ENCODE measurements at places on chromosomes 3 and 15.

GRCh38 chr3:178833695-178834094 is 237.9 kb downstream of the ZMAT3 start:
- no peaks in the 10 kb centered on the region for H3K4me1 ChIP-seq
- DNase-seq, result no peak
- H3K36me3 ChIP-seq, result no peaks in the 10 kb centered on the region
- H3K27ac ChIP-seq, result no peak overlapping the region
- no peak overlapping the region for H3K4me3 ChIP-seq

GRCh38 chr3:157094751-157095480 is 65.0 kb downstream of the CCNL1 start:
- DNase-seq, result no peak
- no peak overlapping the region for H3K4me3 ChIP-seq
- H3K27ac ChIP-seq, result no peak overlapping the region
- H3K36me3 ChIP-seq, result no peaks in the 10 kb centered on the region
- H3K27me3 ChIP-seq, result no peaks in the 10 kb centered on the region

DNA sequence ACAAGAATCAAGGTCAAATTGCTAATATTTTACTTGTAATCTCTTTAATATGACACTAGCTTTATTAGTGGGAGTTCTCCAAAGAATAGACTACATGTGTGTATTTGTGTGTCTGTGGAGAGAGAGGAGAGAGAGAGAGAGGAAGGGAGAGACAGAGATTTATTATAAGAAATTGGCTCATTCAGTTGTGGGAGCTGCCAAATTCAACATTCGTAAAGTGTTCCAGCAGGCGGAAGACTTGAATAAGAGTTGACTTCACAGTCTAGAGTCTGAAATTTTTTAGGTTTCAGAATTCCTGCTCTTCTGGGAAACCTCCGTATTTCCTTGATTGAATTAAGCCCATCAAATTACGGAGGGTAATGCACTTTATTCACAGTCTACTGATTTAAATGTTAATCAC is 4.7 kb upstream of the CLDN1 start:
- no peaks in the 10 kb centered on the region for H3K36me3 ChIP-seq
- peaks cover 4% of the 10 kb centered on the region for H3K4me1 ChIP-seq
- no peak overlapping the region for H3K4me3 ChIP-seq
- H3K27me3 ChIP-seq, result peaks cover 6% of the 10 kb centered on the region

GRCh38 chr3:36486009-36486795 is 105.9 kb downstream of the STAC start:
- no peak overlapping the region for H3K4me3 ChIP-seq
- DNase-seq, result no peak
- no peak overlapping the region for H3K27ac ChIP-seq

DNA sequence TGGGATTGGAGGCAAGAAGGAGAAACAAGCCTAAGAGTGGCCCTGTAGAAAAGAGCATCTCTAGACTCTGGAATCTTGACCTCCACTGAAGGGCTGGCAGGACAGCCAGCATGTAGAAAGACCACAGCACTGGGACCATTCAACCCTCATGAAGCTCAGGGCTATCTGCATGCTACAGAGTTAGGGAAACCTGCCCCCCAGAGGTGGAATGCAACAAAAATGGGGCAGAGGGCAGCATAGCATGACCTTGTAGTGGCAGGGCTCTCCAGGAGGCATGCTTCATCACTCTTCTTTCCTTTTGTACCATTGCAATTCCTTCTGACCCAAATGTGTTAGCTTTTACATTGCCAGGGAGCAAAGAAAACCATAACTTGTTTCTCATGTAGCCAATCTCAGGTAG is 445.4 kb downstream of the EPHB1 start:
- H3K4me3 ChIP-seq, result no peak overlapping the region
- no peak for DNase-seq
- no peak overlapping the region for H3K27ac ChIP-seq

- no peaks in the 10 kb centered on the region for H3K4me1 ChIP-seq
- H3K36me3 ChIP-seq, result no peaks in the 10 kb centered on the region
- H3K4me3 ChIP-seq, result no peak overlapping the region
- no peak overlapping the region for H3K27ac ChIP-seq
- H3K27me3 ChIP-seq, result no peaks in the 10 kb centered on the region
These were observed 556.2 kb upstream of the CBLB start for GRCh38 chr3:106425026-106425425.

DNA sequence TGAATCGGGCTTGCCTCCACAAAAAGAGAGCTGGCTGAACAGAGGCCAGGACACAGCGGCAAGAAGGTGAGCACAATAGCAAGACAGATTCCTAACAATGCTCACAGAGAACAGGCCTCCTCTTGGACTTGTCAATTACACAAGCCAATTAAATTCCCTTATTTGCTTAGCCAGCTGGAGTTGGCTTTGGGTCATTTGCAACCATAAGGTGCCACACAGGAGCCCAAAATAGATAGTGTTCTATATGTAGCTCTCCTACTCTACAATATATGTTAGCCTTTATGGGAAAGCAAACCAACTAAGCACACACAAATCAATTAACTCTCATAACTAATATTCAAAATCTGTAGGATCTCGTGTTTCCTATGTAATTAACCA is 335.6 kb downstream of the FOXP1 start:
- no peaks in the 10 kb centered on the region for H3K4me1 ChIP-seq
- no peak overlapping the region for H3K4me3 ChIP-seq

GRCh38 chr15:45276831-45277230 is 24.8 kb downstream of the SLC28A2 start:
- DNase-seq, result peak; percentile 57
- H3K4me3 ChIP-seq, result no peak overlapping the region
- H3K27ac ChIP-seq, result no peak overlapping the region
- no peaks in the 10 kb centered on the region for H3K36me3 ChIP-seq
- H3K4me1 ChIP-seq, result peaks cover 13% of the 10 kb centered on the region
- H3K27me3 ChIP-seq, result no peaks in the 10 kb centered on the region

- H3K27me3 ChIP-seq, result no peaks in the 10 kb centered on the region
- no peaks in the 10 kb centered on the region for H3K36me3 ChIP-seq
- no peak overlapping the region for H3K27ac ChIP-seq
- no peaks in the 10 kb centered on the region for H3K4me1 ChIP-seq
- H3K4me3 ChIP-seq, result no peak overlapping the region
These were observed 94.4 kb upstream of the PHLDB2 start for GRCh38 chr3:111764645-111765091.

- H3K27me3 ChIP-seq, result no peaks in the 10 kb centered on the region
- no peak overlapping the region for H3K27ac ChIP-seq
- no peaks in the 10 kb centered on the region for H3K4me1 ChIP-seq
These were observed 1713.6 kb downstream of the SI start for GRCh38 chr3:163364717-163365116.

DNA sequence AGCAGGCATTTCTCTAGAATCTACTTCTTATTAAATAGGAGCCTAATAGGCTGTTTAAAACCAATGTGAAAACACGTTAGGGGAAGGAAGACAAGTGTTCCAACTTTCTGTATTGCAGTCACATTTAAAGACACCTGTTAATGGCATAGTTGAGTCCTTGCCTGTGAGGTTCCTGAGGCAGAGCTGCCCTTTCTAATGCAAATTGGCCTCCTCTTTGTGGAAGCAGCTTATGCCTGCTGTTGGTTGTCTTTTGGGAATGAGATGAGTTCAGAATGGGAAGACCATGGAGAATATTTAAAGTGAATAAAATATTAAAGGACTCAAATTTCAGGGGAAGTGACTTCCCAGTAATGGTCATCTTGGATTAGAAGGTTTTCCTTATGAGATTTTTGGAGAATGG is 51.2 kb downstream of the NEK11 start:
- H3K27me3 ChIP-seq, result no peaks in the 10 kb centered on the region
- H3K4me3 ChIP-seq, result no peak overlapping the region
- H3K4me1 ChIP-seq, result no peaks in the 10 kb centered on the region
- H3K36me3 ChIP-seq, result no peaks in the 10 kb centered on the region

GRCh38 chr3:175153595-175153994 is 294.5 kb downstream of the NAALADL2 start:
- H3K27me3 ChIP-seq, result no peaks in the 10 kb centered on the region
- H3K27ac ChIP-seq, result no peak overlapping the region
- H3K4me1 ChIP-seq, result no peaks in the 10 kb centered on the region
- H3K36me3 ChIP-seq, result no peaks in the 10 kb centered on the region

DNA sequence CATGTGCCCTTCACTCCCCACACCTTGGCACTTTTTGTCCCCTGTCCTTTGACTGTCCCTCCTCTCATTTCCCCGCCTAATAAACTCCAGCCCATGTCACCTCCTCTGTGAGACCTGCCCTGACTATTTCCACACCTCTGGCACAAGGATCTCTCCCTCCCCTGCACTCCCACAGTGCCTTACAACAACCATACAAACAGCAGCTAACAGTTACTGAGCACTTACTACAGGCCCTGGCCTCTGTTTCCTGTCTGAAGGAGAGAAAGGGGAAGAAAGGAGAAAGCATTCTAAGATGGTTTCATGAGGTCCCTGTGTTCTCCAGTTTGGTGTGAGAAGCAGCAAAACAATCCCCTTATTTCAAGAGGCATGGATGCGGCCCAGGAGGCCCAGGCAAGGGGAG is 20.0 kb upstream of the TRH start:
- no peak overlapping the region for H3K4me3 ChIP-seq
- no peaks in the 10 kb centered on the region for H3K4me1 ChIP-seq
- no peak for DNase-seq
- H3K27ac ChIP-seq, result no peak overlapping the region
- no peaks in the 10 kb centered on the region for H3K36me3 ChIP-seq

DNA sequence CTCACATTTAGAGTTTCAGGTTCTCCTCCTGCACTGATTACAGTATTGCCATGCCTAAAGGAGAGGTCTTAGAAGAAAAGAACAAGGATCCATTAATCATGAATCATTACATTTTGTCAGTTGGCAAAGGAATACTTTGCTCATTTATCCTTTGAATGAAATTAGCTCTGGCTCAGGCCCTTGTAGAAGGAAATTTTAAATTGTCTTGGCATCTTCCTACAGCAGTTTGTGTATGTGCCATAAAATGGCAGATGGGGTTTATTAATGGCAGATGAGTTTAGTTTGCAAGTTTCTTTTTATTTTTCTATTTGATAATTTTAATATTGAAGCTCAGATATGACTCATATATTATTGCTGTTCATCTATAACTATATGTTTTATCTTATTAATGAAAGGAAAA is 181.2 kb upstream of the EPHA3 start:
- no peak overlapping the region for H3K27ac ChIP-seq
- no peak for DNase-seq
- H3K27me3 ChIP-seq, result no peaks in the 10 kb centered on the region

DNA sequence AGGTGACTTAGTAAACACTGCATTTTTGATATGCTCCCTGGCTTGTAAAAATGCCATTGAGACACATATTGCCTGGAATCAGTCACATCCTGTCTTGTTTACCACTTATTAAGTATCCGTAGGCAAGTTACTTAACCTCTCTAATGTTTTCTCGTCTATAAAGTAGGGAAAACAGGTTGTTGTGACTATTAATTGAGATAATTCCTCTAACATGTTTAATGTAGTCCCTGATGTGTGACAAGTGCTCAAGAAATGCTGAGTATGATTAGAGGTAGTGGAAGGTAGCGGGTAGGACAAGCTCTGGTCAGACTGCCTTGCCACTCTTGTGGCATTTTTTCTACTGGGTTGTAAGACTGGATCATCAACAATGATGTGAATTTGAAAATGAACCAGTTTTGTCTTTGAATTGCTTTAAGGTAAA is 54.1 kb downstream of the NFKBIZ start:
- H3K4me3 ChIP-seq, result no peak overlapping the region
- no peaks in the 10 kb centered on the region for H3K4me1 ChIP-seq
- no peak overlapping the region for H3K27ac ChIP-seq
- no peaks in the 10 kb centered on the region for H3K27me3 ChIP-seq
- no peak for DNase-seq

DNA sequence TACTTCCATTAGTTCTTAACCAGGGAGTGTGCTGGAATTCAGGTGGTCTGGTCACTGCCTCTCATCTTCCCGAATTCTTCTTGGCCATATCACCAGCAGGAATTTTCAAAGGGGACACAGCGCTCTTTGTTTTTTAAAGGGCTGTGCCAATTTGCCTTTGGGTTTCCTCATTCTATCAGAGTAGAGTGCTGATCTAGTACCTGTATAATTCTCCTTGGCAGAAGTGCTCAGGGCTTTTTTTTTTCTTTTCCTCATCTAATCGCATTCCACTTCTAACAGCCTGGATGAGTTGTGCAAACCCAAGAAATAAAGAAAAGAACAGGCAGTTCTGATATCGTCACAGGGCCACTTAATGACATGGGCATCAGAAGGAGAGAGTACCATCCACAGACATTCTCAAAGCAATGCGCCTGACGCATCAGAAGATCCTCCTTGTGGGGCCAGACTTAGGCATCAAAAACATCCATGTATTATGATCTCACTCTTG is 121.0 kb downstream of the ASB7 start:
- H3K4me1 ChIP-seq, result no peaks in the 10 kb centered on the region
- H3K27ac ChIP-seq, result no peak overlapping the region
- H3K36me3 ChIP-seq, result no peaks in the 10 kb centered on the region
- no peak for DNase-seq
- no peaks in the 10 kb centered on the region for H3K27me3 ChIP-seq
- H3K4me3 ChIP-seq, result no peak overlapping the region

GRCh38 chr3:131561511-131561910 is 58.7 kb upstream of the MRPL3 start:
- no peaks in the 10 kb centered on the region for H3K4me1 ChIP-seq
- no peak overlapping the region for H3K4me3 ChIP-seq
- H3K36me3 ChIP-seq, result no peaks in the 10 kb centered on the region
- DNase-seq, result no peak
- peaks cover 6% of the 10 kb centered on the region for H3K27me3 ChIP-seq
- H3K27ac ChIP-seq, result no peak overlapping the region

- no peak for DNase-seq
- H3K4me3 ChIP-seq, result no peak overlapping the region
- H3K36me3 ChIP-seq, result no peaks in the 10 kb centered on the region
- H3K27ac ChIP-seq, result no peak overlapping the region
These were observed 24.8 kb downstream of the LNP1 start for GRCh38 chr3:100426067-100426682.

GRCh38 chr15:33095641-33096040 is 98.9 kb downstream of the FMN1 start:
- H3K4me1 ChIP-seq, result no peaks in the 10 kb centered on the region
- DNase-seq, result no peak
- no peaks in the 10 kb centered on the region for H3K27me3 ChIP-seq
- no peak overlapping the region for H3K27ac ChIP-seq
- no peaks in the 10 kb centered on the region for H3K36me3 ChIP-seq

DNA sequence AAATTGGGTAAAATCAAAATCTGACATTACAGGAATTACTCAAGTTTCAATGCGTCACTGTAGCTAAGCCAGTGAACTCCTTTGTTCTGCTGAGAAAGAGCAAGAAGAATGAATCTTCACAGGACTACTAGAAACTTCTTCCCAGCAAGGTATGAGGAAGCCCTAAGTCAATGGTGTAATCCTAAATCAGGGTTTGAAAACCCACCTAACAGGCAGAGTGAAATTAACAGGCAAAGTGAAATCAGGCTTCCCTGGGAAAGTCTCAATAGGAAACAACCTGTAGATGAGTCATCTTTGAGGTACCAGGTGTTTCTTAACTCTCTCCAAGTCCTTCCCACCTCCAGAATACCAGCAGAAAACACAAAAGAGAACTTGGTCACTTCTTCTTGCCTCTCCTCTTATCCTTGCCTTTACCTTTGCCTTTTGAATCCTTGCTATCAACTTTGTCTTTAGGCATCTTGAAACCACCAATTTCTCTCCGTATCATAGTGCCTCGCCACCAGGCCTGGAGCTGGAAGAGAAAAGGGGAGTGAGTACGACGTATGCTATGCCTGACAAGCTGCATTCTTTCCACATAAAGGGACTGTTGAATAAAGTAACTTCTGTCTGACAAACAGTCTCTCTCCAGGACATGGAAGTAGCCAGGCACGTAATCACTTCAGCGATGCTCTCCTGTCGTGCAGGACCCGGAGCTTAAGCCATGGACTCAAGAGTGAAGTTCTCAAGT is 60.6 kb upstream of the RPL35A start:
- no peak overlapping the region for H3K4me3 ChIP-seq
- peaks cover 9% of the 10 kb centered on the region for H3K36me3 ChIP-seq
- no peak overlapping the region for H3K27ac ChIP-seq
- no peaks in the 10 kb centered on the region for H3K27me3 ChIP-seq
